ENCODE measurements at places on chromosomes 1 and 21.

DNA sequence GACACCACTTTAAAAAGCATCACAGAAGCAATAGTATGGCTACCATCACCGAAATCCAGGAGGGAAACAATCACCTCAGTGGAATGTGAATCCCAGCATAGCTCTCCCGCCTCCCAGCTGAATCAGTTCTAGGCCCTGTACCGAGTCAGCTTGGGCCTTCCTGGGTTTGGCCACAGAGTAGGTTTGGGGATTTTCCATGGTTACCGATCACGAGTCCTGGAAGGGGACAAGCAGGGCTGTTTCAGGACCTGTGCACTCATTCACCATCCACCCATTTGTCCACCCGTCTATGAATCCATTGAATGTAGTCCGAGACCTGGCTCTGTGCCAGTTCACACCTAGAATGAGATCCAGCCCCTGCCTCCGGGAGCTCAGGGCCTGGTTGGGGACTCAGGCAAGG lies 94.2 kb downstream of the ARHGEF10L start:
- DNase-seq, result no peak

DNA sequence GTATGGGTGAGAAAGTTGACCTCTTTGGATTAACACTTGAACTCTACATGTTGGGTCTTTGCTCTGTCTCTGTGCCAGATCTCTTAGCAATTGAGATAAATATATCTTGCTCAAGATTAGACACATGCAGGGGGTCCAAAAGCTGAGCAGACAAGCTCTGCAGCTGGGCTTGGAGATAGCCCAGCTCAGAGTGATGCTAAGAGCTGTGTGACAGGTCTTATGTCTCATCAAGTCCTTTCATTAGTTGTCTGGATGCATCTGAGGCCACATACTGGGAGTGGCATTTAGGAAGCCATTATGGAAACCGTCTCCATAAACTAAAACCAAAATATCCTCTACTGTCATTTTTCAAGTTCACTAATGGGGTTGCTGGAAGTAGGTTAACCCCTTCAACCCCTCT lies 289.4 kb upstream of the DUSP10 start:
- no peak for DNase-seq

DNA sequence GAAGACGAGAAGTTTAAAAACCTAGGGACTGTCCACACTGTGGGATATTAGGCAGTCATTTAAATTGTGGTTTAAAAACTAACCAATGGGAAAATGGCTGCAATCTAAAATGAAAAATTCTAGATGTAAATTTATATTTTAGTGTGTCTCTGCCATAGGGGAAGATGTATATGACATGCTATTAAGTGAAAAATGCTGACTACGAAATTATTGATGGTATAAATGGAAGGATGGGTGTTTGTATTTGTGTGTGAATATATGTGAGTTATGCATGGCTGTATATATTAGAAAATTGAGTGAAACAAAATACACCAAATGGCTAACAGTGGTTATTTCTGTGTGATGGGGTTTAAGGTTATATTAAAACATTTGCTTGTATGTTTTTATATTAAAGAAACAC lies 260.7 kb downstream of the AJAP1 start:
- DNase-seq, result no peak

DNA sequence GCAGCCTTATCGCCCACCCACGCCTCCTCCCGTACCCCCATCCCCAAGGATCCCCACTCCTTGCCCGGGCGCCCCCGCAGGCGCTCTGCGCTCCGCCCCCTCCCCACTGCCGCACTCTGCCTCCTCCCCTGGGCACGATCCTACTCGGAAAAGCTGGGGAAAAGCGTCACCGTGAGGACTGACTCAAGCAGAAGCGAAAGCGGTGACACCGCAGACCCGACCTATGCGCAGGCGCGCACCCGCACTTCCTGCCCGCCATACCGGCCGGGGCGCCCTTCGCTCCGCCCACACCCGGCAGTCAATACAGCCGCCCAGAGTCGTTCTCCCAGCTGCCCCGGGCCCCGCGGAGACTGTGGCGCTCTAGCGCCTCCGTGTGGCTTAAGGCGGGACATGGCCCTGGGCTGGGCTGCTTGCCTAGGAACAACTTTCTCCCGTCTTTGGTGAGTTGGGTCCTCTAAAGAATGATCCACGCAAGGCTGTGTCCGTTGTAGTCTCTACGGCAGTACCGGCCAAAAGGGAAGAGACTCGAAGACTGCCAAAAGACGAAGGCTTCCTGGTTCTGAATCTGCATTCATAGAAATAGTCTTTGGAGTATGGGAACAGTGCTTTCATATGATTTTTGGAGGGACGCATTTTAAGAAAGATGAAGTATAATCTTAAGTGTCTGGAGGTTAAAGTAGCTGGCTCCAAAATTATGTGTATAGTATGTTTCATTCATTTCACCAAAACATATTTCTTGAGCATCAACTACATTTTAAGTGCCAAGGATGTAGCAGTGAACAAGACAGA lies at the start of gene OMA1:
Gene OMA1 (minus strand): TSS at position 207 of the 789 bp plus-strand sequence. CDS start 7,432 bp downstream, outside the sequence.
- peak; percentile 98 for DNase-seq

- no peak for DNase-seq
These were observed 40.0 kb downstream of the GADD45A start for GRCh38 chr1:67724928-67725560.

DNA sequence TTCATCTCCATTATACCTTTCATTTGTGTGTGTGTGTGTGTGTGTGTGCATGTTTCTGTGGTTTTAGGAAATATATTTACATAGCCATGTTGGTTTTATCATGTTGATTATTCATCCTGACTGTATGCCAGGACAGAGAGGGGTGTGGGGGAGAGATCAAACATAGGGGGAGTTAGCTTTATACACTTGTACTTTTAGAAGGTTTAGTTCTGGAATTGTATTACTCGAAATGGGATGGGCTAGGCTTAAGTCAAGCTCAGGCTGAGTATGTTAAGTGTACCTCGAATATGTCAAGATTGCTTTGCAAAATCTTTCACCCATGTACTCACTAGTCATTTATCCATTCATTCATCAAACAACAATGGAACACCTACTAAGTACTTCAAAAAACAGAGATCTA lies 123.3 kb downstream of the HMCN1 start:
- no peak for DNase-seq

GRCh38 chr1:1355416-1355815 lies 2.9 kb downstream of the MXRA8 start:
- DNase-seq, result no peak

- DNase-seq, result no peak
These were observed 56.2 kb downstream of the SLC37A1 start for GRCh38 chr21:42569732-42570301.

GRCh38 chr1:30788580-30789387 lies 31.2 kb upstream of the LAPTM5 start:
- DNase-seq, result no peak

- no peak for DNase-seq
These were observed 625.9 kb upstream of the PKN2 start for GRCh38 chr1:88058205-88058604.

GRCh38 chr1:232951180-232951579 lies 769 bp downstream of the NTPCR start:
- DNase-seq, result peak; percentile 25

DNA sequence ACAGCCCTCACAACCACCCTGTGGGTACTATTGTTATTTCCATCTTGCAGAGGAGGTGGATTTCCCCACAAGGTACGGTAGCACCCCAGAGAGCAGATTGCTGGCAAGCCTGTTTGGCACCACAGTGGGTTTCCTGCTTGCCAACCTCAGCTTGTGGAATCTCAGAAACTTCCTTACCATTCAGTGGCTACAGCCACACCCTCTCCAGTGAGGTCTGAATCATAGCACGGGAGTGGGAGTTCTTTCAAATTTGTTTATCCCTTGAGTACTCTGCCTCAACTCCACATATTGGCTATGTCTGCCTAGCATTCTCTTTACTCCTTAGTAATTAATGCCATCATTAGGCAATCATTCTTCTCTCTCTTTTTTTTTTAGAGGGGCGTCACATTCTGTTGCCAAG lies 162.1 kb downstream of the PTPRU start:
- no peak for DNase-seq

DNA sequence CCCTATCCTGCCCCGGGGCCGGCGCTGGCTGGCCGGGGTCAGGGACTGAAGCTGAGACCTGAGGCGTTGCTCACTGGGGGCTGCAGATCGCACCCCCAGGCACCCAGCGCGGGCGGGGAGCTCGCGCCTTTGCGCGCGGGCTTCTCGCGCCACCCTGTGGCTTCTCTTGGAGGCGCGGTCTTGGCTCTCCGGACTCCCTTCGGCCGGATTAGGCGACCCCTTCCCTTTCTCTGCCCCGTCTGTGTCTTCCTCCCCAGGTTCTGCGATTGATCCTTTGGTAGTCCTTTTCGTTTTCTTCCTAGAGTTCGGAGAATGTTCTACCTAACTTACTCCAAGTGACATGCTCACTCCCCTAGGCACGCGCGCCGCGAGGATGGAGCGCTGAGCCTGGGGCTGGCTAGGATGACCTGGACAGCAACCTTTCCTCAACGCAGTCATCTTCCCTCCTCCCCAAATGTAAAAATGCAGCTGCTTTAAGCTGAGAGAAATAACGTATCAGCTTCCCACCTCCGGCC lies 495 bp upstream of the NTRK1 start:
- peak; percentile 66 for DNase-seq

GRCh38 chr1:19250629-19251304 lies 557 bp downstream of the EMC1 start:
- DNase-seq, result peak; percentile 3

DNA sequence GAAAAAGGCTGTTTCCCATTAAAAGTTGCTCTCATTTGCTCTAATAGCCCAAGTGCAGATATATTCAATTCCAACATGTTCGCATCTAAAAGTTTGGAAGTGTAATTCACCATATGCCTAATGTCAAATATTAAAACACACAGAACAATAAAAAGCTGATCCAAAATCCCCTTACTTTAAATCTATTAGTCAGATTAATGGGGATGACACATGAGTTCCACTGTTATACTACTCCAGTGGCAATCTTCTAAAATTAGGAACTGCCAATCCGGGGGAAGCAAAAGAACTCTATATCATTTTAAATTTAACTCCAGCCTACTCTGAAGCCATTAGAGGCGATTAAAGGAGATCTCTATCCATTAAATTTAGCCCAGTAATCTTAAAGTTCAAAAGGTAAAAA lies 317.1 kb downstream of the NTNG1 start:
- no peak for DNase-seq

- no peak for DNase-seq
These were observed 50.5 kb upstream of the LAX1 start for GRCh38 chr1:203714446-203714845.

- no peak for DNase-seq
These were observed 152.2 kb upstream of the C1orf105 start for GRCh38 chr1:172268237-172268636.

DNA sequence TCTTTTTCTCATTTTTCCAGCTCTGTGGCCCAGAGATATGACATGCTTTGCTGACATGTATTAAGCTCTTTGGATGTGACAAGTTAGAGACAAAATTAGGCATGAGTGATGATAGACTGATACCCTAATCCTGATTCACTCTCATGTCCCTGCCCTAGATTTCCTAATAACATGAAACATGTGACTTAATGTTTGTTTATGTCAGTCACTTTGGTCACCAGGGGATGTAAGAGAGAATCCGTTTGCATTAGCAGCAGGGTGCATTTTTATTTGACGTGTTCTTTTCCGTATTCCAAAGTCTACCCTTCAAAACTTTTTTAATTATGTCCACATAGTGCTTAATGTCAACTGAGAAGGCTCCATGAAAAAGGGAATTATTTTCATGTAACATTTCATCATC lies 192.4 kb downstream of the HMCN1 start:
- no peak for DNase-seq

GRCh38 chr21:34930971-34931370 lies 118.1 kb downstream of the RUNX1 start:
- DNase-seq, result no peak

DNA sequence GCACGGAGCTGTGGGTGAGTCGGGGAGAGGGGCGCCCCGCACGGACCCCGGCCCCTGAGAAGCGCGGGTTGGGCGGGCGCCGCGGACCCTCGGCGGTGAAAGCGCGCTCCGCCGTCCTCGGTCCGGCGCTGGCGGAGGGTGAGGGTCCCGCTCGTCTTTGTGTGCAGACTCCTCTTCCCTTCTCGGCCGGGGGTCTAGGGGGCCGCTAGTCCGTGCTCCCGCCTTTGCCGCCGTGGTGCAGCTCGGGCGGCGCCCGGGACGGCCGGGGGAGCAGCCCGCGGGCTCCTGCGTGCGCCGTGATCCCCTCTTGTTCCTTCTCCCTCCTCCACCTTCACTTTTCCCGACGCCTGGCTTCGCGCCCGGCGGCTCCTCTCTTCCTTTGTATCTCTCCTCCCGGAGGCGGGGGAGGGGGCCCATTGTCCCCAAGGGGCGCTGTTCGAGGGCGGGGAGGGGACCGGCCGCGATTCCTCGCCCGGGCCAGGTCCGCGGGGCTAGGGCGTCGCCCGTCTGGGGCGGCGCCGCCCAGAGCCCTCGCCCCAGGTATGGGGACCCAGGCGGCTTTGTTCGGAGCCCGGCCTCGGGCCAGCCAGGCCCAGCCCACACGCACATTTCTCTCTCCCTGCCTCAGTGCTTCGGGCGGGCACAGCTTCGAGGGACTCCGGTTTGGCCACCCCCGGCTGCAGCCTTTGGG lies 519 bp downstream of the FNBP1L start:
- DNase-seq, result peak; percentile 10

DNA sequence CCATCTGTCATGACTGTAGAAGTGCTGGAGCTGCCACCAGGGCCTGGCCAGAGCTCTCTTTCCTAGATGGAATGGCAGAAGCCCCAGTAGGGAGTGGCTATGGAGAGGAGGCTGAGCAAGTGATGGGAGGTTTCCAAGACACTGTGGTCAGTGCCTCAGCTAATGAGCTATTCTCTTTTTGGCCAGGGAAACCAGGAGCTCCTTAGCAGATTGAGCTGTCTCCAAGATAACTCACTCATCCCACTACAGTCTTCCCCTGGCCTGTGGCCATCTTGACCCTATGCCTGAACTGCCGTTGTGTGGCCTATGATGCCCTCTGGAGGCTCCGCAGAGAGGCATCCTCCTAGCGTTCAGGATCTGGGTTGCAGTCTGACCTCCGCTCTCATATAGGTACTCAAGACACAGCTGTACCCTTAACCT lies 60.5 kb downstream of the ERI3 start:
- no peak for DNase-seq

DNA sequence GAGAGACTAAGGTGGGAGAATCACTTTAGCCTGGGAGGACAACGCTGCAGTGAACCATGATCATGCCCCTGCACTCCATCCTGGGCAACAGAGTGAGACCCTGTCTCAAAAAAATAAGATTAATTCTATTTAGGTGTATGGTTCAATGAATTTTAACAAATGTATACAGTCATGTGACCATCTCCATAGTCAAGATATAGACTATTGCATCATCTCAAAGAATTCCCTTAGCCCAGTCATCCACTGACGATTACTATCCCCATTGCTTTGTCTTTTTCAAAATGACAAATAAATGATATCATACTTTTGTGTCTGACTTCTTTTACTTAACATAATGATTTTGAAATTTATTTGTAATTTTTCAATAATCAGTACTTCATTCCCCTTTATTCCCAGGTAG lies 260.0 kb downstream of the LRRC7 start:
- DNase-seq, result no peak

- no peak for DNase-seq
These were observed 45.2 kb downstream of the PLPP3 start for GRCh38 chr1:56534130-56534651.
